ENCODE measurements at places on chromosomes 16 and 17.

DNA sequence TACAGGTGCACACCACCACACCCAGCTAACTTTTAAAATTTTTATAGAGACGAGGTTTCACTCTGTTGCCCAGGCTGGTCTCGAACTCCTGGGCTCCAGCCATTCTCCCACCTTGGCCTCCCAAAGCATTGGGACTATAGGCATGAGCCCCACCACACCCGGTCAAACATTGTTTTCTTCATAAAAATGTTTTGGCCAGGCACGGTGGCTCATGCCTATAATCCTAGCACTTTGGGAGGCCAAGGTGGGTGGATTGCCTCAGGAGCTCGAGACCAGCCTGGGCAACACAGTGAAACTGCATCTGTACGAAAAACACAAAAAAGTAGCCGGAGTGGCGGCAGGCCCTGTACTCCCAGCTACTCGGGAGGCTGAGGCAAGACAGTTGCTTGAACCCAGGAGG, 12.1 kb downstream of the TMC6 start:
- no peak for DNase-seq

GRCh38 chr16:66199189-66199588, 167.3 kb upstream of the CDH5 start:
- DNase-seq, result no peak

DNA sequence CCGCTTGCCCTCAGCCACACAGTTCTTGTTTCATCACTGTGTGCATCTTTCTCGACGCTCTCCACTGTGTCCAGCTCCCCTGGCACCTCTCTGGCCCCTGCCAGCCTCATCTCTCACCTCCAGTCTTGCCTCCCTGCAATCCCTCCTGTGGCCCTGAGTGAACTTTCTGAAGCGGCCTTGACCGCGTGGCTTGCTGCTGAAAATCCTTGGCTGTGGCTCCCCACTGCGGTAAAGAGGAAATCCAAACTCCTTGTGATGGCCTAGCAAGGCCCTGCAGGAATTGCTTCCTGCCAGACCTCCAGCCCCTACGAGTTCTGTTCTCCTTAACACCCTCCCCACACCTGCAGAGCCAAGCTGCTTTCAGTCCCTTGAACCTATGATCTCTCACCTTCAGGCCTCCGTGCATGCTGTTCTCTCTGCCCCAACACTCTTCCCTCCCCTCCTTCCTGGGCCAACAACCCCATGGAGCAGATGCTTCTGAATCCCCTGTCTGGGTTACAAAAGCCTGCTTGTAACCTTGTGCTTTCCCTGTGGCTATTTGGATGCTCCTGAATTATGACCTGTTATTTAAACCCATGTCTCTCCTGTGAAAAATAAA, 33.6 kb upstream of the BRD7 start:
- no peak for DNase-seq

- DNase-seq, result no peak
Observed at GRCh38 chr16:48361540-48362144, 23.6 kb downstream of the SIAH1 start.

DNA sequence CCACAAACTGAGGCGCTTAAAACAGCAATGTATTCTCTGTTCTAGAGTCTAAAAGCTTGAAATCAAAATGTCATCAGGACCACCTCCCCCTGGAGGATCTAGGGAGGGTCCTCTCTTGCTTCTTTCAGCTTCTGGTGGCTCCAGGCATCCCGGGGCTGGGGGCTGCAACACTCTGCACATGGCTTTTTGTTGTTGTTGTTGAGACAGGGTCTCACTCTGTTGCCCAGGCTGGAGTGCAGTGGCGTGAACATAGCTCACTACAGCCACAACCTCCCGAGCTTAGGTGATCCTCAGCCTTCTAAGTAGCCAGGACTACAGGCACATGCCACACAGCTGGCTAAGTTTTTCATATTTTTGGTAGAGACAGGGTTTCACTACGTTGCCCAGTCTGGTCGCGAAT, 37.0 kb upstream of the SNN start:
- no peak for DNase-seq

DNA sequence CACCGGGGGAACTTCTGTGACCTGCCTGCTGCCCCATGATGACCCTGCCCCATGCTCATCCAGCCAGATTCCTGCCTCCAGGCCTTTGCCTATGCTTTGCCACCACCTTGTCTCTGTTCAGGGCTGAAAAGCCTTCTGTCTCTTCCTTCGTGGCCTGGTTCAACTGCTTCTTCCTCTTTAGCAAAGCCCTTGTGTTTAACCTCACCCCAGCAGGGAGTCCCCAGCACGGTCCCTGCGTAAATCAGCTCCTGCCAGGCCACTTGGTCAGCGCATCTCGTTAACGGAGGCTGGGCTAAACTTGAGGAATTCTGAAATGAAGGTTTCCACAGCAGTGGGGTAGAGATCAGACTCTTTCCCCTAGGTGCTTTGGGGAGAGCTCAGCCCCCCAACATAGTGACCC, 16.1 kb upstream of the KCNJ12 start:
- no peak for DNase-seq
